ENCODE measurements at places on chromosomes 13 and 19.
A peak's percentile ranks its signal among the peaks of the same experiment; 100 is the strongest.

GRCh38 chr19:3041761-3042620 is 12.9 kb upstream of the TLE2 start:
- no peak for DNase-seq

- no peak for DNase-seq
Observed at GRCh38 chr19:43469160-43469480, 3.7 kb upstream of the LYPD3 start.

DNA sequence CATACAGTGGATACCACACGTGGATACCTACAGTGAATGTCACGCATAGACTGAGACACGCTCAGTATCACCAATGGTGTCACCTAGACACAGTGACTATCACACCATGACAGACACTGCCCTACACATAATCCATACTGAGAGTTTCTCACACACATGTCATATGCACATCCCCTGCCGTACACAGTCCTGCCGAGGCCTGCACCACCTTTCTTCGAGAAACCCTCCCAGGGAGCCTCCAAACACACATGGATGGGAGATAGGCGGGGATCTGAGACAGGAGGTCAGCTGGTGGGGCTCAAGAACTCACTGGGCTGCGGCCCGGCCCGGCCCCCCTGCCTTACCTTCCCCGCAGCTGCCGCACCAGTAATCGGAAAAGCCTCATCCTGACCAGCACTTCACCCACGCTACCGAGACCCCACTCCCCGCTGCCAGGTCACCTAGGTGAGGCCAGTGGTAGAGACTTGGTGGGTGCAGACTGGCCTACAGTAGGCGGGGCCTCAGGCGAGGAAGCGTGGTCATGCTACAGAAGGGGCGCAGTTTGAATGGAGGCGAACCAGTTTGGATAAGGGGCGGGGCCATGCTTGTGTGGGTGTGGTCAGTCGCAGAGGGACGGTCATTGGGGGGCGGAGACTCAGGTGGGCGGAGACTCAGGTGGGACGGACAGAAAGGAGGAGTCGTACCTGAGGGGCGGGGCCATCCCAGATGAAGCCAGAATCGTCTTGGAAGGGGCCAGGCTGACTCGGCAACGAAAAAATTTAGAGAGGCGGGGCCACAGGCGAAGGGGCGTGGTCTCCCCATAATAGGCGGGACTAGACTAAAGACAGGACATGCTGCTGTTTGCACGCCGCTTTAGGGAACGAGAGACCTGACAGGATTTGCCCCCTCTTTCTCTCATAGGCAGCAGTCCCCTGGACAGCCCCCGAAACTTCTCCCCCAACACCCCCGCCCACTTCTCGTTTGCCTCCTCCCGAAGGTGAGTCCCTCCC is 2.1 kb downstream of the MAST1 start:
- peak; percentile 26 for DNase-seq

- DNase-seq, result no peak
Observed at GRCh38 chr13:73304442-73304841, 245.6 kb downstream of the KLF5 start.

GRCh38 chr13:25923217-25924085 is 128.4 kb downstream of the SHISA2 start:
- DNase-seq, result no peak

GRCh38 chr13:22883262-22883840 is 297.4 kb upstream of the SGCG start:
- DNase-seq, result no peak

DNA sequence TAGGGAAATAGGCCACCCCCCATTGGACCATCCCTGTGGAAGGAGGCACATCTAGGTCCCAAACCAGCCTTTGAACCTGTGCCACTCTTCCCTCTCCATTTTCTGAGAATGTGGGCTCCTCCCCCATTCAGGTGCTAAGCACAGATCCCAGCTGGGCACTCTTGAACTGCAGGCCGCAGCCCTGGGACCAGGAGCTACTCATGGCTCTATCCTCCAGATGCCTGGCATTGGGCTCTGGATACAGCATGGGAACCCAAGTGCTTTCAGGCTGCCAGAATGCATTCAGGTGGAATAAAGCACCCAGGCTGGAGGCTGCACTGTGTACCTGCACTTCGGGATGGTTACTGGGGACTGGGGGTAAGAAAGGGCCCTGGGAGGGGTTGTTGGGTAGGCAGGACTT is 1372.3 kb upstream of the SPRY2 start:
- DNase-seq, result no peak

- peak; percentile 71 for DNase-seq
Observed at GRCh38 chr19:12564016-12564664, 12.9 kb upstream of the ZNF564 start.

DNA sequence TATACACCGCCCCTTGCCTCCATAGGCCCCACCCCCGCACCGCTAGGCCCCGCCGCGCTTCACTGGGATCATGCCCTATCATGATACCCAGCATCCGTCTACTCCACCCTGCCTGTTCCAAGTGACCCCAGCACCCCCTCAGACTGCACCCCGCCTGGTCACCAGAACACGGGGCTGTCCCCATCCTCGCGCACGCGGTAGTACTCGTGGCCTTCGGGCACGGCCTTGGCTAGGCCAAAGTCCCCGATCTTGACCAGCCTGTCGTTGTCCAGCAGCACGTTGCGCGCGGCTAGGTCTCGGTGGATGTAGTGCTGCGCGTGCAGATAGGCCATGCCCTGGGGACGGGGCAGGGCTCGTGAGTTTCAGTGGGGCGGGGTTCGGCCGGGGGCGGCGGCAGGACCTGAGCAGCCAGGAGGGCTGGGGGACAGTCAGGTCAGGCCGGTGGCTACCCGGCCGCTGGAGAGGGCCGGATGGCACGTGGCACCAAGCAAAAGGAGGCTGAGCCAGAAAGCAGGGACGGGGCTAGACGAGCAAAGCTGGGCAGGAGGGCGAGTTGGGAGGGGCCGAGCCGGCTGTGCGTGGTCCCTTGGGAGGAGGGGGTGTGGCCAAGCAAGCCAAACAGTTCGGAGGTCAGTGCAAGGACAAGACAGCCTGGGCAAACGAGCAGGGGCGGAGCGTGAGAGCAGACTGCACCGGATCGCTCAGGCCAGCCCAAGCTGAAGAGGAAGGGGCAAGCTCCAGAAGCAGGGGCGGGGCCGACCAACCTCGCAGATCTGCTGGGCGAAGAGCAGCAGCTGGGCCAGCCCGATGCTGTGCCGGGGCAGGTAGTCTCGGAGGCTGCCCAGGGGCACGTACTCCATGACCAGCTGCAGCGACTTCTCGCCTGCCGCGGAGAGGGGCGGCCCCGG is 13.6 kb upstream of the ICAM3 start:
- no peak for DNase-seq

GRCh38 chr19:42349378-42350107 is 24.1 kb downstream of the MEGF8 start:
- DNase-seq, result no peak

GRCh38 chr19:13269348-13269747 is 119.1 kb downstream of the IER2 start:
- DNase-seq, result no peak

GRCh38 chr13:25886438-25887214 is 165.2 kb downstream of the SHISA2 start:
- no peak for DNase-seq

DNA sequence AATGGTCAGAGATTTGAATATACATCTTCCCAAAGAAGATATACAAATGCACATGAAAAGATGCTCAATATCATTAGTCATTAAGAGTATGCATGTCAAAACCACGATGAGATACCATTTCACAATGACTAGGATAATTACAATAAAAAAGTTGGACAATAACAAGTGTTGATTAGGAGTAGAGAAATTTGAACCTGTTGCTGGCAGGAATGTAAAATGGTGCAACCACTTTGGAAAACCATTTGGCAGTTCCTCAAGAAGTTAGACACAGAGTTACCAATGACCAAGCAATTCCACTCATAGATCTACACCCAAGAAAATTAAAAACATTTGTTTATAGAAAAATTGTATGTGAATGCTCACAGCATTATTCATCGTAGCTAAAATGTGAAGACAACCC is 33.2 kb upstream of the STARD13 start:
- DNase-seq, result no peak

GRCh38 chr13:45765464-45765863 is 63.3 kb downstream of the CBY2 start:
- DNase-seq, result no peak

DNA sequence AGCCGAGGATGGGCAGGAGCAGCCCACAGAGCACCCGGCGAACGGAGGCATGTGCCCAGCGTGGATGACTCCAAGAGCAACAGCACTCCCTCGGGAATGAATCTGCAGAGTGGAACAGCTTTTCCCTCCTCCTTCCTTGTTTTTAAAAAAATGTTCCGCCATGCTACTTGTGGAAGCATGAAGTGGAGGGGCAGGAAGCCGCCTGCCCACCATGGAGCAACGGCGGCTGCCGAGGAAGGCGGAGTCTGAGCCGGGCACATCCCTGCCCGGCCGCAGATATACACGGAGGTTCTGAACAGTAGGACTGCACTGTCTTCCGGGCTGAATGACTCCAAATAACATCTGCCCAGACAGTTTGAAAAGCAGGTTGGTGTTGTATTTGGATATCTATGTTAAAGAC is 65.2 kb downstream of the SOX1 start:
- DNase-seq, result no peak

GRCh38 chr13:36817996-36818803 is 822 bp upstream of the RFXAP start:
- no peak for DNase-seq

GRCh38 chr13:74203576-74203975 is 69.4 kb upstream of the KLF12 start:
- no peak for DNase-seq

DNA sequence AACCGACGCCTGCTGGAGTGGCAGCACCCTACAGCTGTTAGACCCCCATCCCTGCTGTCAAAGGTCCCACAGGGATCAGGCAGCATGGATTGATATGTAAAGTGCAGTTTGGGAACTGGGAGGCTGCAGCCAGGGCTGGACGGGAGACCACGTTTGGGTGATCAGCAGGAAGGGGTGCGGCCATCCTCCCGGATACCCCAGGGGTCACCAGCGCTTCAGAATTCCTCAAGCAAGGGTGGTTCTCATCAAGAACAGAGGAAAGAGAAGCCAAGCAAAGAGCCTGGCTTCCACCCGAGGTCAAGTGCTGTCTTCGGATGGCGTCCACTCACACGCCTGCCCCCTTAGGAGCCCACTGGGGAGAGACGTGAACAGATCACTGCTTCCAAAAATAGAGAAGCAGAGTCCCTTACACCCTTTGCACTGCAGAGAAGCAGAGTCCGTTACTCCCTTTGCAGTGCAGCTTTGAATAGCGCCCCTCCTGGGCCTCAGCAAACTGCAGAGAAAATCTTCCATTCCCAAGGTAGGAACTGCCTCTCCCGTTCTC is 35.5 kb downstream of the DHRS12 start:
- no peak for DNase-seq

DNA sequence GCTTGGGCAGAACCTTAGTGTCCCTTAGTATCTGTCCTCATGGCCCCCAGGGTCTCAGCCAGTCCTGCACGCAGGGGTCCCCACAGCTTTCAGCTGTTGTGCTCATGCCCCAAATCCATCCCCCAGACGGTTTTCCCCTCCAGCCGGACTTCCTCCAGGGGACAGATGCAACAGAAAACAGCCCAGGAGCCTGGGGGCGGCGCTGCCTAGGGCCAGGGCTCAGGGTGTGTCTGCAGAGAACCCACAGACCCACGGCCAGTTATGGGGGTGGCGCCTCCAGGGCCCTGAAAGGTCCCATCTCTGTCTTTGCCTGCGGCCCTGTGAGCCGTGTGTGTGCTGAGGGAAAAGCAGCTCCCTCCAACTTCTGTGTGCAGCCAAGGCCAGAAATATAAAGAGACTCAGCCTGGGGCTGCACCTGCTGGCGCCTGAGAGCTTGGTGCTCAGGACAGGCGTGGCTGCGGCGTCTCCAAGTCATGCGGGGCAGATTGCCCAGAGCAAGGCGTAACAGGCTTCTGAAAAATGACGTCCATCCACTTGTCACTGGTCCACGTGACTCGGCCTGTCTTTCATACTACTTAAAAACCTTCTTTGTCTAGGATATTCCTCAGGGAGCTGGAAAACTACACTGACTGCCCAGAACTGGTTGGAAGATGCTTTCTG is 22.1 kb upstream of the F7 start:
- no peak for DNase-seq

- peak; percentile 71 for DNase-seq
Observed at GRCh38 chr19:53537521-53538377, at the start of gene ZNF331. ZNF331 (plus strand) TSS chr19:53538145; CDS start chr19:53569377, 31,232 bp downstream.

- DNase-seq, result peak; percentile 91
Observed at GRCh38 chr19:18170714-18171255, 2.8 kb upstream of the IFI30 start.

- no peak for DNase-seq
Observed at GRCh38 chr19:16022681-16023080, 53.6 kb upstream of the TPM4 start.

- DNase-seq, result no peak
Observed at GRCh38 chr13:112657850-112658445, 31.9 kb upstream of the ATP11A start.

DNA sequence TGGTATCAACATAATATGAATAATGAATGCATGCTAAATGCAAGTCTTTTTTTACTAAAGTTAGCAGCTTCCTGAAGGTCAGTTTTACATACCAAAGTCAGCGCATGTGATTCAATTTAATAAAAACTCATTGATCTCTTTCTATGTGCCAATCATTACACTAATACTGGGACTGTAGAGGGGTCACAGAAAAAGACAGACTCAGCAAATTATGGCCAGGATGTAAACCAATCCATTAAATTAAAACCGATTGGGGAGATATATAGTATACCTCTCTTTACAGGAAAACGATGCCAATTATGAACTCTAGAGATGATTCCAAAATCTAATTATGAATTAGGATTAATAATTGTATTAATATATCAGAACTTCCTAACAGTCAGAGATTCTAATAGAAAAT is 624.4 kb upstream of the PCDH20 start:
- no peak for DNase-seq

GRCh38 chr19:15897026-15897737 is 692 bp downstream of the CYP4F2 start:
- DNase-seq, result no peak

DNA sequence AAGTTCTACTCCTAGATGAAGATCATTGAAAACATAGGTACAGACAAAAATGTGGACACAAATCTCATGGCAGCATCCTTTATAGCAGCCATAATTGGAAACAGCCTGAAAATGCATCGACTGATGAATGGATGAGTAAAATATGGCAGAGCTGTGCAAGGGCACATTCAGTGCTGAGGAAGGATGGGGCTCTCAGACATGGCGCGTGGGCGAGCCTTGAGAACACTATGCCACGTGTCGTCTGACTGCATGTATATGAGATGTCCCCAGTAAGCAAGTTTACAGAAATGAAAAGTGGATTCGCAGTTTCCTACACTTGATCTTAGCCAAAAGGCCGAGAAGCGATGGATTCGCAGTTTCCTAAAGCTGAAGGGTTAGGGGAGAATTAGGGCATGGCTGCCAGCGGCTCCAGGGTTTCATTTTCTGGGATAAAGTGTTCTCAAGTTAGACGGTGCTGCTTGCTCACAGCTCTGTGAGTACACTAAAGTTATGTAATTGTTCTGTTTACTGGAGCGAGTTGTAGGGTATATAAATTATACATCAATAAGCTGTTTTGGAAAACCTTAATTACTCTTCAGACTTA is 78.0 kb downstream of the RAB20 start:
- no peak for DNase-seq

DNA sequence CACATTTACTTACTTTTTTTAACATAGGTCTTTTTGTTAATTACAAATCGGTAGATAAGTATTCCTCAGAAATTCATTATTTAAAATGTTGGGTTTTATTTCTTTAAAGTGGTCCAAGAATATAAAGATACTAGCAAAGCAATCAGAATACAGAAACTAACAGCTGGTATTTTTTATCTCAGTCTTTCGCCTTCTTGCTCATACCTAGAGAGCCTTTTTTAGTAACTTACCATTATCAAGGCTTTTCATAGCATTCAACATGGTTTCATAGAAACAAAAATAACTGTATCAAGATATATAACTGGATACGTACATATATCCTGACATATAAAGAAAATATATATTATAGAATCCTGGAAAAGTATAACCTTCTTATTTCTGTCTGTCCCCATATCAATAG is 227.8 kb upstream of the MIR17HG start:
- DNase-seq, result no peak
